Right cardiac atrium (tissue), 5 donors: ENCODE measurements at places on chromosomes 3 and 15. TPM values are rescaled to one million over a fixed set of nuclear protein-coding genes. Genes with fewer than 3 reads are reported as not detected.

DNA sequence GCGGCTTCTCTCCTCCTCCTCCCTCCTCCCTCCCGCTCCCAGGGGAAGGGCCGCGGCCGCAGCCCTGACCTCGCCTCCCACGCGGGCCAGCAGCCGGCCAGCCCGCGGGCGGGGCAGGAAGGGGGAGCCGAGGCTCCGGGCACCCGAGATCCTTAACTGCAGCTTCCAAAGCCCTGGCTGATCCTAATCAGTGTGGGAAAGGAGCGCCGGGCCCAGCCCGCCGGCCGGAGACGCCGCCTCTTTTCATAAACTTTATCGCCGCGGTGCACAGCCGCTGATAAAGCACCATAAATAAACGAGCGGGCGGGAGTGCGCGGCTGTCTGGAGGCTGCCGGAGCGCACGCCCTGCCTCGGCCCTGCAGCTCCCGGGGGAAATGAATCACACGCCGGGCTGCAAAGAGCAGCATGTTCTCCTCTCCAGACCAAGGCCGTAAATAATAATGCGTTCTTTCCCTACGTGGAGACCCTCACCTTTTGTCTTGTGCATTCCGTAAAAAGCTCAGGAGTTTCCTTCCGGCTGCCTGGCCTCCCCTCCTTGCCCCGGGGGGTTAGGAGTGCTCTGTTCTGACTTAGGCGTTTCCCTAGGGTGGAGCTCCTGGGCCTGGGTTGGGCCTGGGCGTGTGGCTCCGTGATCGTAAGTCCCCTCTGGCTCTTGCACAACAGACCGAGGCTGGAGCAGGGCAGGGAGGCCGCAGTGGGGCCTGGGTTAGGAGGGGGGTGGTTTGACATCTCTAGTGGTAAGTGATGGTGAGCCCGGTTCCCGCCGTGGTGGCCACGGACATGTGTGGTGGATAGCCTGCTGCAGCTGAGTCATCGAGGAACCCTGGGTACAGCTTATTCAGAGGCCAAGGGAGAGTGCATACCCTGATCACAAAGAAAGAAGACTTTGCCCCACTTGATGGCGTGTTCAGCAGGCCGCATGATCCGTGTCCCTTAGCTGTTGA is 132.6 kb upstream of the HES1 start:
- peak; percentile 96 for DNase-seq

DNA sequence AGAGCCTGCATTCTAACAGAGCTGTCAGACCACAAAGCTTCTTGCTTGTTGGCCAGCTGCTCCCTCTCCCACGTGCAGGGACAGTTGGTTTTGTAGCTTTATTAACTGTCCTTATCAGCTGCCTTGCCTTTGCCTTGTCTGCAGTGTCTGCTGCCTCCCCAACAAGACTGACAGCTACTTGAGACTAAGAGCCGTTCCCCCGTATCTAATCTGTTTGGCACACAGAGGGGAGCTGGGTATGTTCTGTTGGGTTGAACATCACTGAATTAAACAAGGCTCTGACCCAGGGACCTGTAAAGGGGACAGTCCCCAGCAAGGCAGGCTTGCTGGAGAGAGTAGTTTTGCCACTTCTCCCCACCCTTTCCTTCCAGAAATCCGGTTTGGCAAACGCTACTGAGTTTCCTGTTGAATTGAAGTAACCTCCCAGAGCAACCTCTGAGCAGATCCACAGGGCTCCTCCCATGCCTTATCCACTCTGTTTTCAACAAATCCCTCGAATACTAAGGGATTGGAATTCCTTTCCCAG is 116.1 kb downstream of the ANP32A start:
- DNase-seq, result peak; percentile 73

GRCh38 chr15:49063402-49064280 is 17.4 kb upstream of the SECISBP2L start:
- DNase-seq, result no peak

The IL17RD gene
- total RNA-seq, result 1.5 TPM

DNA sequence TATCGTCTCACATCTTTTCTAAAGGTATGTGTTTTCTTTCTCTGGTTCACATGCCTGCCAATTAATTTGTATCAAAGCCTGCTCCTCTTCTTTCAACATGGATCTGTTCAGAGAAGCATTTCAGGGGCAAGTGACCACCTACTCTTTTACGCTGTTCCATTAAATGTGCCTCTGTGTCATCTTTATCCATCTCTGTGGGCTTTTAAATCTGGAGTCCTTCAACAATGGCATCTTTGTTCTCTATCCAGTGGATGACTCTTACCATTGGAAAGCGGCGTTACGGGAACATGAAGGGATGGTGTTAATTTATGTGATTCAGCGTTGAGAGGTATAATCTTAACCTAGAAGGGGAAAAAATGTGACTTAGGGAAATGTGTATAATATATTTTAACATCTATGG is 92.7 kb upstream of the CFAP20DC start:
- no peak for DNase-seq

The RFTN1 gene
- total RNA-seq, result 17.9 TPM

GRCh38 chr15:81098861-81099651 is 35.0 kb upstream of the CFAP161 start:
- peak; percentile 74 for DNase-seq

- DNase-seq, result no peak
Observed at GRCh38 chr3:134328147-134328591, 46.1 kb downstream of the AMOTL2 start.

The PLA2G4E gene
- 0.08 TPM for total RNA-seq

- DNase-seq, result no peak
Observed at GRCh38 chr3:196868297-196868661, 559 bp downstream of the SENP5 start.

DNA sequence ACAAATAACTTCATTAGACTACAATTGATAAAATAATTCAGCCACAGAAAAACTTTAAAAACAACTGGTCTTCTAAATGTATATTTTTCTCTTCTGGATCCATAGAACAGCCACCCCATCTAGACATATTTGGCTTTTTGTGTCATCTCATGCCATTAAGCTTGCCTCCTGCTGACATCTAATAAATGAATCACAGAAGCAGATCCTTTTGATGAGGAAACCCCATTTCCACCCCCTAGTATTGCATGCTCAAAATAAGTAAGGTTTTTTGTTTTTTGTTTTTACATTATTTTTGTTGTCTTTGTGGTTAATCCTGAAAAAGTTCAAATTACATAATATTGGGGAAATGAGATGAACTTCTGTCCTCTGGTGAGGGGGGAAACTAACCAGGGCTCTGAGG is 94.8 kb downstream of the DUT start:
- DNase-seq, result no peak

The FGD5 gene
- total RNA-seq, result 17.1 TPM

DNA sequence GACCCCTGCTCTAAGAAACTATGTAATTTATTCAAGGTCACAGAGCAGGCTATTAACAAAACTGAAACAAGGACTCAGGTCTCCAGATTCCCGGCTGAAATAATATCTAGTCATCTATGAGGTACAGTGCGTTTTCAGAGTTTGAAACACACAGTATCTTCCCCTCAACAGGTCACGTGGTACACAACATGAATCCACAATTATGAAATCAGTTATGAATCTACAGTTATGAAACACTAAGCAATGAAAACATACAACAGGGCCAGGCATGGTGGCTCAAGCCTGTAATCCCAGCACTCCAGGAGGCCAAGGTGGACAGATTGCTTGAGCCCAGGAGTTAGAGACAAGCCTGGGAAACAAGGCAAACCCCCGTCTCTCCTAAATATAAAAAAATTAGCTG is 72.7 kb downstream of the FSIP1 start:
- DNase-seq, result no peak

The TP53BP1 gene
- total RNA-seq, result 39.9 TPM

- DNase-seq, result peak; percentile 68
Observed at GRCh38 chr15:31371520-31372240, 45.0 kb downstream of the KLF13 start.

DNA sequence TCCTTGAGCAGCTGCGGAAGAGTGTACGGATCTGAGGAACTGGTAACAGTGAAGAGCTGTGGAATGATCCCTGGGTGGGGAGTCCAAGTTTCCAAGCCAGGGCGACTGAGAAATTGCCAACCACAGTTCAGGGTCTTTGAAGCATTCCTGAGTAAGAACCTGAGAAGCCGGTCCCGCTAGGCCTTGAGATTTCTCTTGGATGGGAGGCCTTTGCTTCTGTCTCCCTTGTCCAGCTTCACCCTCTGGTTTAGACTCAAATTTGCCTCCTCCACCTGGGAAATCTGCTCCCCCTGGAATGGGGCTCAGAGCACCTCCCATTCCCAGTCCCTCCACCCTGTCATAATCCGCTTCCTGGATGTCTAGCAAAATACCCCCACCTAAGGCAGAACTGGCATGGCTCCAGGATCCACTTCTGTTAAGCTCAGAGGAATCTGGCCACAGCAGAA is 127.7 kb upstream of the DLG1 start:
- DNase-seq, result no peak

The GOLGA8K gene
- total RNA-seq, result 1.5 TPM

GRCh38 chr3:104549099-104549714 is 817.5 kb upstream of the ALCAM start:
- DNase-seq, result no peak

DNA sequence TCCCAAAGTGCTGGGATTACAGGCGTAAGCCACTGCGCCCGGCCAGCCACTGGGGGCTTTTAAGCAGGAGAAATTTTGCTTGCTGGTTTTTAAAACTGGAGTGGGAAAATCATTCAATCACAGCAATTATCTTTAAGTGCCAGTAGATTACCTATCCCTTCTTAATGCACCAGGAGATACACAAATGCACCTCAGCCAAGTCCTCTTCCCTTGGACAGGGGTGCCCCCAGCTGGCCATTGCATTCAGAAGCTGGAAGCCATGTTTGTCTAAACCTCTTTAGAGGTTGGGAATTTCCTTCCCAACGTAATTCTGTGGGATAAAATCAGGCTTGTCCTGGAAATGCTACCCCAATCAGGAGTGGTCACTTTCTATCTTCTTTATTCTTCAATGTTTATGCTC is 26.6 kb downstream of the MIX23 start:
- DNase-seq, result no peak

- no peak for DNase-seq
Observed at GRCh38 chr3:147237991-147238390, 168.4 kb downstream of the ZIC4 start.

GRCh38 chr3:3589715-3590130 is 209.5 kb upstream of the LRRN1 start:
- DNase-seq, result no peak

DNA sequence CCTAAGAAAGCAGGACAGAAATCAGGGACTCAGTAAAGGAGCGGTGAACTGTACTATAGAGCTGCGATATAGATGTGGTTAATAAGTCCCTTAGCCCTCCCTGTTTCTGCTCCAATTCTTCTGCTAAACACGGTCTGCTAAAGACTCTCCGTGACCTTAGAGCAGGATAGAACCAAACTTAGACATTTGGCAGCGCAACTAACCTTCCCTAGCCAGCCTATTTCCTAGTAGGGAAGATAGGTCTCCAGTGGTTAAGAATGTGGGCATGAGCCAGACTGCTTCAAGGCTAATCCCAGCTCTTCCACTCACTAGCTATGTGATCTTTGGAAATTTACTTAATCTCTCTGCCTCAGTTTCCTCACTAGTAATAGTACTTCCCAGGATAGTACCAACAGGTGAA is 193.6 kb upstream of the IL12A start:
- no peak for DNase-seq
